ENCODE measurements at places on chromosomes 6 and 20. TPM values are rescaled to one million over a fixed set of nuclear protein-coding genes. Genes with fewer than 3 reads are reported as not detected.

The RIPPLY2 gene
- total RNA-seq, result 11.3 TPM

The MED23 gene
- 81.1 TPM for total RNA-seq

The PRL gene
- not detected for total RNA-seq

The TREML1 gene
- total RNA-seq, result not detected

The HLA-B gene
- total RNA-seq, result 15.0 TPM

The NKX2-4 gene
- not detected for total RNA-seq

The ZKSCAN3 gene
- 12.8 TPM for total RNA-seq

The FOXC1 gene
- total RNA-seq, result 2.2 TPM

The E2F3 gene
- 6.6 TPM for total RNA-seq

The LY6G5C gene
- 5.6 TPM for total RNA-seq

The GSTA3 gene
- not detected for total RNA-seq

The NRN1 gene
- 13.1 TPM for total RNA-seq

The PRDM13 gene
- total RNA-seq, result not detected

The MACROD2 gene
- 126 TPM for total RNA-seq

The OXT gene
- total RNA-seq, result not detected

The LY86 gene
- 1.3 TPM for total RNA-seq

The BLCAP gene
- 98.6 TPM for total RNA-seq

The SLC32A1 gene
- 7.2 TPM for total RNA-seq

The EPM2A gene
- total RNA-seq, result 31.0 TPM

The TSPO2 gene
- total RNA-seq, result not detected

The RAD21L1 gene
- not detected for total RNA-seq

The KIF6 gene
- total RNA-seq, result 2.2 TPM

The ZFP64 gene
- total RNA-seq, result 16.9 TPM

The FILIP1 gene
- total RNA-seq, result 2.2 TPM

The BTBD9 gene
- total RNA-seq, result 40.1 TPM

The ZNF341 gene
- total RNA-seq, result 4.1 TPM

The RNGTT gene
- 65.4 TPM for total RNA-seq

The STMND1 gene
- not detected for total RNA-seq

The SLC22A7 gene
- total RNA-seq, result 1.9 TPM

The LY6G5B gene
- 13.5 TPM for total RNA-seq

The OR2B6 gene
- not detected for total RNA-seq

The EYA2 gene
- total RNA-seq, result 0.94 TPM

Data from parietal lobe (tissue), 2 donors.